ENCODE measurements at places on chromosomes 7 and 10. TPM values are rescaled to one million over a fixed set of nuclear protein-coding genes. Genes with fewer than 3 reads are reported as not detected.

The CUL1 gene
- total RNA-seq: 58.8 TPM

The CYP3A7 gene
- not detected for total RNA-seq

The NANOS1 gene
- total RNA-seq: 0.78 TPM

The DLX6 gene
- not detected for total RNA-seq

The HECTD2 gene
- 2.6 TPM for total RNA-seq

The TMEM139 gene
- 7.6 TPM for total RNA-seq

The SLC16A12 gene
- total RNA-seq: 0.18 TPM

The OR9A2 gene
- total RNA-seq: not detected

The SH2B2 gene
- total RNA-seq: 0.35 TPM

Data from foreskin keratinocyte (primary cell).